Stimulated activated CD4-positive, alpha-beta T cell treated with anti-CD3 and anti-CD28 coated beads, TNF-alpha, amount 100 ng/mL, for 24 hours (primary cell): ENCODE measurements at places on chromosomes 7 and 10.

DNA sequence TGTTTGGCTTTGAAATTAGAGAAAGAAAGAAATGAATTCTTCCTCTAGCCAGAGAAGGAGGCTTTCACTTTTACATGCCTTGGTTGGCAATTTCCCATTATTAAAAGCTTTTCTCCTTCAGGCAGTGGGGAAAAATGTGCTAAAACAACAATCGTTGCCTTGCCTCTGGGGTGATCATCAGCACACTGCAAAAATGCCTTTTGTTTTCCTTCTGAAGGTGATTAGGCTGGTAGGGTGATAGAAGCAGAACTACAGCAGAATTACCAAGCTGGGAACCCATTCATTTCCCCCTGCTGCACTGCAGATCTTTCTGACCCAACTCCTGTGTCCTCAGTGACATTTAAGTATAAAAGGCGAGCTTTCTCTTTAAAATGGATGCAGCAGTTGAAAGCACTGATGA is 22.2 kb downstream of the ANK3 start:
- no peak for DNase-seq

GRCh38 chr10:110407301-110408170 is 90.2 kb upstream of the DUSP5 start:
- no peak for DNase-seq

DNA sequence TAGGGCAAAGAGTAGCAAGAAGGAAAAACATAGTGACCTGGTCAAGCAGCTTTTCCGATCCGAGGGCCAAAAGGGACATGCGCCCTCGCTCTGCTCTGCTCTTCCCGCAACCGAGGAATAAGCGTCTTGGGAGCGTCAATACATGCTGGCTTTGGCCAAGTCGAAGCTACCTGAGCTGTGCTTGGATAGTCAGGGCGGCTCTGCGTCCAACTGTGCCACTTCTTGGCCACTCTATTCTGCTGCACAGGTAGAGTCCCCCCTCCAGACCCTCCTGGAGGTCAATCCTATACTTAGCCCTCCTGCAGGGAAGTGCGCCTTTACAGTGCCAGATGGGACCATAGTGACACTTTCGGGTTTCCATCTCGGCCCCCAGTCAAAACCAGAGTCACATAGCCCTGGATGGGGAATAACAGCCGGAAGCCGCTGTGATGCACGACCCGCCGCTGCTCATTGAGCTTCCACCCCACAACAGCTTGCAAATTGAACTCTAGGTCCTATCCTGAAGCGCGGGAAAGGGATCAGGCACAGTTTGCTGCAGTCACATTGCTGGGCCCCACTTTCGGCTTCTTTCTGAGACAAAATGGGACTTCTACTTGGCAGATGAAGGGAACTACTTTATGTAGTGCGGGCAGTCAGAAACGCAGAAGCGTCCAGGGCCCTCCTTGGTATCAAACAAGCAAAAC is 1.1 kb upstream of the HPSE2 start:
- no peak for DNase-seq

DNA sequence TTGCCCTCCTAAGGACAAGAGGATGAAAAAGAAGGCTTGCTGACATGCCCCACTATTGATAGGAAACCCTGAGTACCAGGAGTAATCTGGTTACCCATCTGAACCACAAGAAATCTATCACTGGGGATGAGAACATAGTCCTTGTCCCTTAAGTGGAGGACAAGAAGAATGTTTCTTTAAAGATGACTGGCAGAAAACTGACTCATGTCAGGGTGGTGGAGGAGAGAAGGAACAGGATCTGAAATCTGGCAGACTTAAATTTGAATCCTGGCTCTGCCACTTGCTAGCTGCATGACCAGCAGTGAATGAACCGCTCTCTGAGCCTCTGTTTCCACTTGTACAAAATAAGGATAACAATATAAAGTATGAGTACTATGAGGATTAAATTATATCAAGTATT is 38.9 kb upstream of the XPNPEP1 start:
- no peak for DNase-seq

DNA sequence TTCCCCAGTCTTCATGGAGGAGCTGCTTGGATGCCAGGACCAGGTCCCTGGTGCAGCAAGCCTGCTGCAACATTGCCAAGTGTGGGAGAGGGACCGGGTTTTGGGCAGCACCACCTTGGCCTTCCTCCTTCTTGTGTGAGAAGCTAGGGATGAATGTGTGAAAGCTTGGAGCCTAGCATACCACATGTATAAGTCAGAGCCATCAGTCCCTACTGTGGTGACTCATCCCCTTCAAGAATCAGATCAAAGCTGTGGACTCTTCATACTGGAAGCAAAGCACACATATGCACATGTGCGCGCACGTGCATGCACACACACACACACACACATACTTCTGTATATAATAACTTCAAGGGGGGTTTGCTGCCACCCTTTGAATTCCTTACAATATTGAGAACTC is 527.8 kb downstream of the LRMDA start:
- no peak for DNase-seq

DNA sequence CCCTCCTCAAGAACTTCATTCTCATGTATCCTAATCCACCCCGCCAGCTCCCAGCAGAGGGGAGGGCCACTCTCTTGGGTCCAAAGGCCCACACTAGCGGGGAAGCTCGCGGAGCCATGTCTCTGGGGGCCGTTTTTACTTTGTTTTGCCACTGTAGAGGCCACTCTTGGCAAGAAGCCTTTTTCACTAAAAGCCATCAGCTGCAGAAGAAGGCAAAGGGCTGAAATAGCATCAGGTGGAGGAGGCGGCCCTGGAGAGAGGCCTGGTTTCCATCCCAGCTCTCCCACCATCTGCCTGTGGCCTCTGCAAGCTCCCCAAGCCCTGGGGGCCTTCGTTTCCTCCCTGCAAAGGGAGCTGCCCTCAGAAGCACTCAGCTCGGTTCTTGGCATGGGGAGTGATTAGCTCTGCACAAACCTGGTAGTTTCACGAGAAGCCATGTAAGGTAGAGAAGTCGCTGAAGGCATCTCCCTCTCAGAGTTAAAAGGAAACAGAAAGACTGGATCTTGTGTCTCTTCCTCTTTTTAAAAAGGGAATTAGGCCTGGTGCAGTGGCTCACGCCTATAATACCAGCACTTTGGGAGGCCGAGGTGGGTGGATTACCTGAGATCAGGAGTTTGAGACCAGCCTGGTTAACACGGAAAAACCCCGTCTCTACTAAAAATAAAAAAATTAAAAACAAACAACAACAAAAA is 70.3 kb downstream of the PARP12 start:
- DNase-seq = no peak

DNA sequence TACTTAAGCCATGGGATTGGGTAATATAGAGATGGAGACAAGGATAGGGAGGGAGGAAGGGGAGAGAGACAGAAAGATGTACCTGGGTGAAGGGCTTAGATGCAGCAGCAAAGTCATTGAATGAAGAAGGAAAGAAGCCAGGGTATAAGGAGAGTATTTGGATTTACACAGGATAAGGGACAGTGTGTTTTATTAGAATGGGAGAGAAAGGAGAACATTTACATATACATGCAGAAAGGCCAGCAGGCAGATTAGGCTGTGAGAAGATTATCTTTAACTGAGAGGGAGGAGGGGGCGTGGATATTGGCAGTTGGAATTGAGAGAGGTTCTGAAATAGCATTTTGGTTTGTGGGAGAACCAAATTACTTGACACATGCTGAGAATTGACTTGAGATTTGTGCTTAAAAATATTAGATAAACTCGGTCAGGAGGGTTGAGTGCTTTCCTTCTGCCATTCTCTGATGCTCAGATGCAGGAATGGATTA is 161.5 kb upstream of the ZNF804B start:
- no peak for DNase-seq

DNA sequence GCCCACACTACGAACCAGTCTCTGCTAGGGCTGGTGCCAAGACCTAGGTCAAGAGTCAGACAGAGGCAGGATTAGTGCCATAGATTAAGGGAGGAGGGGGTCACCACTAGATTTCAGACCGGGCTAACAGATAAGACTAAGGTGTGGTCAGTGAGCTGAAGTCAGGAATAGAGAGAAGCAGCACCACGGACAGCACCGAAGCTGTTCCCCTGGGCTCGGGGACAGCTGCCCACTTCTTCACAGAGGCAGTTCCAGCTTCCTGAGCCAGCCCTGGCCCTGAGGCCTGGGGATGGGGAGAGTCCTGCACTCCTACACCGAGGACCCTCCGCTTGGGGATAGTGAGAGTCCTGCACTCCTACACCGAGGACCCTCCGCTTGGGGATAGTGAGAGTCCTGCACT is 11.2 kb upstream of the JAKMIP3 start:
- no peak for DNase-seq

DNA sequence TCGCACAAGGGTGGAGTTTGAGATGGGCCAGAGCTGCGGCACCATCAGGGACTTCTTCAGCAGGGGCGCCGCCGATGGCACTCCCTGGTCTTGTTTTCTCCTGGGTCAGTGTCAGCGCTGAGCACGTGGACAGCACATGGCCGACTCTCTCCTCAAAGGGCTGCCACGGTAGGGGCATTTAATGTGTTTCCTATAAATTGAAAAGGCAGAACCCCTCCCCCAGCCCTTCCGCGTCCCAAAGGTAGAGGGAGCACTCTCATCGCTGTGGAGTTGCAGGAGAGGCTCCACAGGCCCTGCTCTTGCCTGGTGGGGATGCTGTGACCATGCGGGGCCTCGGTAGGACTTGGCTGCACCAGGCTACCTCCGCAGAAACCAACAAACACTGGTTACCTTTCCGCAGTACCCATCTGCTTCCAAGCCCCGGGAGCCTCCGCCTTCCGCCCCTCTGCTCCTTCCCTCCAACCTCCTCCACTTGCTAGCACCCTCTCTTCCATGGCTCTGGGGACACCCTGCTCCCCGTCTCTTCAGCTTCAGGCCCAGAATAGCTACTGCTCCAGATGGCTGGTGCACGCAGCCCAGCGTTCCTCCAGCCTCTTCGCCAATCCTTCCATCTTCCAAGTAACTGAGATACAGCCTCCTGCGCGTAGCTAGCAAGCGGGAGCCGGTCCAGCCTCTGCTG is 166.3 kb upstream of the ADCY1 start:
- DNase-seq = no peak

- no peak for DNase-seq
Observed at GRCh38 chr10:31490858-31491504, 172.0 kb downstream of the ZEB1 start.

GRCh38 chr10:128191847-128192246 is 65.6 kb upstream of the MKI67 start:
- DNase-seq = no peak

GRCh38 chr10:112141292-112141691 is 42.3 kb downstream of the GPAM start:
- no peak for DNase-seq

GRCh38 chr10:34273340-34273739 is 541.8 kb downstream of the PARD3 start:
- DNase-seq = no peak
